ENCODE measurements at places on chromosomes 12 and 14.

DNA sequence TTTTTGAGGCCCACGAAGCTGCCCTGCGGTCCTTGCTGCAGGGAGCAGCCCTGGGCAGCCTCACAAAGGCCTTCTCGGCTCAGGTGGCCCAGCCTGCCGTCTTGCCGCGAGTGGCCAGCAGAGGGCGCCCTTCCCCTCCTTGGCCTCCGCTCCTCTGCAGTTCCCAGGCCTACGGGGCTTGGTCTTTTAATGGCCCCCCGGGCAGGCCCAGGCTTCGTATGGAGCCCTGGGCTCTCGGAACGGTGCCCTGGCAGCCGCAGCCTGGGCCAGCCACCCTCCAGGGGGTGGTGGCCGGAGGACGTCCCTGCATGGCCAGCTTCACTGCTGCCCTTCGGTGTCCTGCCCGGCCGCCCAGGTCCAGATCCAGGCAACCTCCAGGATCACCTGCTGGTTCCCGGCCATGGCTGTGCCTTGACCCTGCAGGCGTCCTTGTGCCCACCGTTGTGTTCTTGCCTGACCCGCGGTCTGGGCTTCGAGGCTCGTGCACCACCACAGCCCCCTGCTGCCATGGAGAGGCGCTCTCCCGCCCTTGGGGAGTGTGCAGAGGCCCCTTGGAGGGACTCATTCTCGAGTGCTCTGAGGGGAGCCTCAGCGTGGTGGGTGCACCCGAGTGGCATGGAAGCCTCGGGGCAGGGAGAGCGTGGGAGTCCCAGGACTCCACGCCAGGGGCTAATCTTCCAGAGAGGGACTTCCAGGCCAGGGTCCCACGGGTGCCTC is 9.4 kb downstream of the ASPG start:
- peak; percentile 19 for DNase-seq

GRCh38 chr12:26091822-26092221 is 33.0 kb downstream of the BHLHE41 start:
- DNase-seq, result no peak

GRCh38 chr12:67988601-67989021 is 636 bp upstream of the IFNG-AS1 start:
- no peak for DNase-seq

GRCh38 chr12:95336387-95337067 is 118.9 kb downstream of the VEZT start:
- DNase-seq, result peak; percentile 50

GRCh38 chr14:59284059-59284458 is 95.6 kb downstream of the DAAM1 start:
- DNase-seq, result no peak

GRCh38 chr12:3097186-3097804 is 20.1 kb downstream of the TSPAN9 start:
- DNase-seq, result no peak

DNA sequence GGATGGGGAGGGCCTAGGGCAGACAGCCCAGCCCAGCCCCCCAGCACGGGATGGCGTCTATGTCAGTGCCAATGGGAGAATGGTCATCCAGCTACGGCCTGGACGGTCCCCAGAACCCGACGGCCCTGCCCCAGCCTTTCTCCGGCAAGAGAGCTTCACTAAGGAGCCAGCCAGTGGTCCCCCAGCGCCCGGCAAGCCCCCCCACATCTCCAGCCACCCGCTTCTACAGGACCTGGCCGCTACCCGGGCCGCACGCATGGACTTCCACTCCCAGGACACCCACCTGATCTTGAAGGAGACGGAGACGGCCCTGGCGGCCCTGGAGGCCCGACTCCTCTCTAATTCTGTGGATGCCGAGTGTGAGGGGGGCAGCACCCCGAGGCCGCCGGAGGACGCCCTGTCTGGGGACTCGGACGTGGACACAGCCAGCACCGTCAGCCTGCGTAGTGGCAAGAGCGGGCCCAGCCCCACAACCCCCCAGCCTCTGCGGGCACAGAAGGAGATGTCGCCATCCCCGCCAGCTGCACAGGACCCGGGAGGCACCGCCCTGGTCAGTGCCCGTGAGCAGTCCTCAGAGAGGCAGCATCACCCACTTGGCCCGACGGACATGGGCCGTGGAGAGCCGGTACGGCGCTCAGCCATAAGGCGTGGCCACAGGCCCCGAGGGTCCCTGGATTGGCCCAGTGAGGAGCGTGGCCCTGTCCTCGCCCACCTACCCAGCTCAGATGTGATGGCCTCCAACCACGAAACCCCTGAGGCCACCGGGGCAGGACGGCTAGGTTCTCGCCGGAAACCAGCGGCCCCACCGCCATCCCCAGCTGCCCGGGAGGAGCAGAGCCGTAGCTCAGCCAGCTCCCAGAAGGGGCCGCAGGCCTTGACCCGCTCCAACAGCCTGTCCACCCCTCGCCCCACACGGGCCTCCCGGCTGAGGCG is 21.9 kb downstream of the CEP170B start:
- DNase-seq, result no peak

GRCh38 chr12:19002216-19002615 is 127.3 kb upstream of the PLEKHA5 start:
- DNase-seq, result no peak

DNA sequence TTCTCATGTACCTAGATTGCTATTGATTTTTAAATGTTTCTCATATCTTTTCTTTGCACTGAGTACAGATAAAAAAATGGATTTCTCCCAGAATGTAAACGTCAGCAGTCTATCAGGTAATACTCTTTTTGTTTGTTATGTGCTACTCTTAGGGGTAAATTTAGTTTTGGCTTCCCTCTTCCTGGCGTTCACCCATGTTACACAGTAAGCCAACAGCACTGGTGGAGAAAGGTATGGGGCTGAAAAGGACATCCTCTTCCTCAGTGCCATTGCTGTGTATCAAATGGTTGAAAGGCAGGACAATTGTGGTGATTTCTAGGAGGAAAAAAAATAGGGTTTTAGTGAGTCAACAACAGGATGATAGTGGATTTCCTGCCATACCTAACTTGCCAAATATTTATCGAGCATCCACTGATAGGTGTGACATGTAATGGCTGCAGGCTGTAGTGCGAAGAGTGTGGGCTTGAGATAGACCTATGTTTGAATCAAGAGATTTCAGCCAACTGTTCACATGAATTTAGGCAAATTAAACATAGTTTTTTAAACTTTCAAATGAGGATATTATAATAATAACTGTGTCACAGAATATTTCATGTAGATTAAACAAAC is 7.5 kb downstream of the KLRF2 start:
- no peak for DNase-seq

DNA sequence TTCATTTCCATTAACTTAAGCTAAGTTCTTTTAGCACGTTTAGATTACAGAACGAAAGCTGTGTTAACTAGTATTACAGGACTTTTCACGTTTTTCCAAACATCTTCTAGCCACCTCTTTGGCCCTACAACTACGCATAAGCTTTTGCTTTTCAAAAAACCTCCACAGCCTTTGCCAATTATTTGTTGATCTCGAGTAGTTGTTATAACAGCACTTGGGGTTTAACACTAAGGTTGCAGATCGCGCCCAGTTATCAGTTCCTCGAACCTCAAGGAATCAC is 450 bp upstream of the RBM25 start:
- no peak for DNase-seq

- DNase-seq, result no peak
Observed at GRCh38 chr12:7859552-7859951, 13.2 kb downstream of the SLC2A14 start.

DNA sequence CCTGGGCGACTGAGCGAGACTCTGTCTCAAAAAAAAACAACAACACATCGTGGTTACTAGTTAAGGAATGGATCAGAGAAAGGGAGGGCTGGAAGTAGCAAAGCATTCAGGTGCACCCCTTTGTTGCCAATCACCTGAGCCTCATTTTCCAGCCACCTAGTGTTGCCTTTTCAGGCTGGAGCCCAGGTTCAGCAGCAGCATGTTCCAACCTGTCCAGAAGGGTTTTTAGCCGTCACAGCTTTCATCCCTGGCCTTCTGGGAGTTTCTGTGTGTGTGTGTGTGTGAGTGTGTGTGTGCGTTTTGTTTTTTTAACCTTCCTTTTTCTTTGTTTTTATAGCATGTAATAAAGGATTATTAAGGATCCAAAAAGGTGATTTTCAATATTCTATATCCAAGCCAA is 121.1 kb upstream of the ATF1 start:
- DNase-seq, result no peak

- no peak for DNase-seq
Observed at GRCh38 chr12:11882301-11883019, 188.3 kb upstream of the BCL2L14 start.

DNA sequence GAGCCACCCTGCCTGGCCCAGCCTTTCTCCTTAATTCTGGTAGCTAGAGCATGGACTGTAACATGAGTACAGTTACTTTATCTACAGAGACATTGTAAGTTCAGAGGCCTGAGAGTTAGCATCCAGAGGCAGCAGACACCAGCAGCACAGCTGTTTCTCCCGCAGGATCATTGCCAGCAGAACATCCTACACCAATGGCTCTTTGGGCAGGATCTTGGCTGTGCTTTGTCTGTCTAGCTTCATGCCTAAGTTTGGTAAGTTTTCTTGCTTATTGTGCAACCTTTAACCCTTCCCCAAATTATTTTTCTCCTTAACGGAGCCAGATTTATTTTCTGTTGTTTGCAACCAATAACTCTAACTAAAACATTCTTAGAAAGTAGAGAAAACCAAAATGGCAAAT is 21.6 kb downstream of the C12orf71 start:
- DNase-seq, result no peak

GRCh38 chr14:98871796-98872195 is 400.2 kb downstream of the BCL11B start:
- no peak for DNase-seq

- no peak for DNase-seq
Observed at GRCh38 chr12:80189241-80189640, 89.9 kb downstream of the OTOGL start.

DNA sequence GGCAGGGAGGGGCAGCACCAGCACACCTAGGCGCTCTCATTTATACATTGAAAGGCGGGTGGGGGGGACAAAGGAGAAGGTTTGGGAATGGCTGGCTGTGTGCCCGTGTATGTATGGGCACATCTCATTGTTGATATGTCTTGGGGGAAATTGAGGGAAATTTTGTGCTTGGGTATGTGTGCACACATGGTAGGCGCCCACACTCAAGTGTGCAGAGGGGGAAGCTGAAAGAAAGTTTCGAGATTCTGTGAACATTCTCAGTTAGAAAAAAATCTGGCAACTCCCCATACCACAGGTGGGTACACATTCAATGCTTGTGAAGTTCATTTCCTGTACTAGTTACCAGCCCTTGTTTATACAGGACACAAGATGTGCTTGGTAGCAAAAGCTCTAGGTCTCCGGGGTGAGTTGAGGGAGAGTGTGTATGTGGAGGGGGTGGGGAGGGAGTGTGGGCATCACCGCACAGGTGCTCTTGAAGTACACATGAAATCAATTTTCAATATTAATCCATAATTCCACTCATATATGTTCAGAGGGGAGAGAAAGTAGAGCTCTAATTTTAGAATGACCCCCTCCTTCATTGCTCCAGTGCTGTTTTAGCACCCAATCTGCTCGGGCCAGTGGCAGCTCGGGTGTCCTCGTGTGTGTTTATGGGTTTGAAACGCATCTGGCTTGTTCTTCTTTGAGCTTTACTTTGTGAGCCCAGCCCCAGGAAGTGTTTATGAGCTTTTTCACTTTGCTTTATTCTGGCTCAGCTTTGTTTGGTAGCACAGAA is 286.0 kb downstream of the ZFP36L1 start:
- no peak for DNase-seq

GRCh38 chr14:49492151-49492550 is 94.0 kb downstream of the RPS29 start:
- no peak for DNase-seq

GRCh38 chr12:64780132-64780530 is 20.9 kb upstream of the GNS start:
- DNase-seq, result no peak

Data from hypothalamus (tissue), 51 donors.